ENCODE measurements at places on chromosomes 12 and 14.

- no peak for DNase-seq
These were observed 14.7 kb downstream of the PTPRO start for GRCh38 chr12:15336768-15337553.

DNA sequence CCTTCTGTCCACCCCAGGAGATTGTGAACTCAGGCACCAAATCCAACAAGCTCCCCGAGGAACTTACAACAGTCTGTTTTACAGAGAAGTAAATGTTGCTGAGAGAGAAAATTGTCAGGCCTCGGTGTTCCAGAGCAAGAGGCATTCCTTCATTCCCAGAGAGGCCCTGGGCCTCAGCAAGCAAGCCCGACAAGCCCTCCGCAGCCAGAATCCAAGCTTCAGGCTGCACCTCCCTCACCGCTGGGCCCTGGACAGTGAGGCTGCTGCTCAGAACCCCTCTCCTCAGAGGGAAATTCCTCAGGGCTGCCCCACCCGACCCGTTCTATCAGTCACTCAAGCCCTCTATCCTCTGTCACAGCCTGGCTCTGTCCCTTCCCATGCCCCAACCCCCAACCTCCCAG lies 56.4 kb downstream of the ZFP36L1 start:
- DNase-seq = no peak

- DNase-seq = no peak
These were observed 11.5 kb upstream of the POC1B start for GRCh38 chr12:89537389-89537788.

- DNase-seq = no peak
These were observed 377.9 kb downstream of the CCDC91 start for GRCh38 chr12:28568118-28568517.

DNA sequence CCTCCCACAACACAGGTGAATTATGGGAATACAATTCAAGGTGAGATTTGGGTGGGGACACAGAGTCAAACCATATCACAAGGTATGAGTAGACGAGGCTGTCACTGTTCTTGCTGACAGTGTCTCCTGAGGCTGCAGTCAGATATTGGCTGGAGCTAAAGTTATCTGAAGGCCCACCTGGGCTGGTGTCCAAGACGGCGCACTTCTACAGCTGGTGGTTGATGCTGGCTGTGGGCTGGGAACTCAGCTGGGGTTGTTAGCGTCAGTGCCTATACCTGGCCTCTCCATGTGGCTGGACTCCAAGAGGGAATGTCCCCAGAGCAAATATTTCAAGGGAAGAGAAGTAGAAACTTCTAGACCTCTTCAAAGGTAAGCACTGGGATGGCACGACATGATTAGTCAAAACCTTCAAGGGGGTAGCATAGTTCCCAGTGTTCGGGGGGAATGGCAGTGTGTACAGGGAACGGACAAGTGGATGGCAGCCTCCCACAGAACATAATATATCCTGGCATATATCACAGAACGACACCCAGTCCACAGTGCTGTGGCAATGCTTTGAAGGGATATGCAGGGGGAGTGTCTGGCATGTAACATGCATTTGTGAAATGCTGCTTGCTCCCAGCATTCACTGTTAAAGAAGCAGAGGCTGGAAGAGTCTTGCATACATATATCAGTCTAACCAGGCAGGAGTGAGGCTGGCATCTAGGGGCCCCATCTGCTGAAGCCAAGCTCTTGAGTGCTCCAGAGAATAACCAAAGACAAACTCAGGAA lies 126.7 kb upstream of the RFLNA start:
- DNase-seq = no peak

GRCh38 chr12:31324845-31325523 lies 966 bp downstream of the SINHCAF start:
- peak; percentile 32 for DNase-seq

- peak; percentile 75 for DNase-seq
These were observed 58.1 kb upstream of the RMST start for GRCh38 chr12:97404543-97404942.
